ENCODE measurements at places on chromosomes 1 and 21.

GRCh38 chr1:153771841-153772593 is 3.2 kb upstream of the SLC27A3 start:
- DNase-seq, result no peak

GRCh38 chr21:26443867-26444266 is 129.2 kb downstream of the CYYR1 start:
- no peak for DNase-seq

- peak; percentile 84 for DNase-seq
These were observed 143.7 kb downstream of the PCNX2 start for GRCh38 chr1:233151861-233152260.

- no peak for DNase-seq
These were observed 7.4 kb downstream of the YTHDF2 start for GRCh38 chr1:28744184-28744583.

GRCh38 chr1:181726320-181727012 is 243.1 kb downstream of the CACNA1E start:
- DNase-seq, result no peak

DNA sequence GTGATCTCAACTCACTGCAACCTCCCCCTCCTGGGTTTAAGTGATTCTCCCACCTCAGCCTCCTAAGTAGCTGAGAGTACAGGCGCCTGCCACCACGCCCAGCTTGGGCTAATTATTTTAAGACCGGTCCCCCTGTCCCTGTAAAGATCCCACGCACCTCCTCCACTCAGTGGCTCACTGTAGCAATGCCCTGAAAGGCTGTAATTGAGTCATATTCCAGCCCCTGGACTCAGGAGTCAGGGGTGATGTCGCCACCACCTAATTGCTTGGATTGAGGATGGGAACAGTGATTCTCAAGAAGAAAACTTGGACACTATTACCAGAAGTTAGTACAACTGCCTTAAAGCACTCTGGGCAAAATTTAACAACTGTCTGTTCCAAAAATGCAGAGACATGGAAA is 3.1 kb upstream of the EDARADD start:
- DNase-seq, result no peak

DNA sequence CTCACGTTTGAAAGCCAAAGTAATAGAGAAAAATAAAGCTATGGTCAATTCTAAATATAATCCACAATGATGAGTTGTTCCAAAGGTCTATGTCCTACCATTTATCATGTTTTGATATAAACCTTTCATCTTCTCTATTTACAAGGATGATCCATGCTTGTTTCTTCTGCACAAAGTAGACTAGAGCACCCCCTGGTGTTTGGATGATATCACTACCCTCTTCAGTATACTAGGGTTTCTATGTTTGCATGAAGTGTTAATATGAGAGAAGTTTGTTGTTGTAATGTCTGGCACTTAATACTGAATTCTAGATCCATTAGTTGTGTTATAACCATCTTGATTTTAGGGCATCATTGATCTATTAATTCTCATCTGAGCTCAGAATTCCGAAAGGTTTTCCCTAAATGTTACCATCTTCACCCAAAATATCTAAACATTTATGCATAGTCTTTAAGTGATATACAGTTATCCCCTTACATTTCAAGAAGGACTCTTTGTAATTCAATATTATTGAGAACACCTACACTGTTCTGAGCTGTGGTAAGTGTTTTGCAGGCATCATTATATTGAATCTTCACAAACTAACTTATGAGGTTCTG is 21.1 kb downstream of the CLDN8 start:
- no peak for DNase-seq

DNA sequence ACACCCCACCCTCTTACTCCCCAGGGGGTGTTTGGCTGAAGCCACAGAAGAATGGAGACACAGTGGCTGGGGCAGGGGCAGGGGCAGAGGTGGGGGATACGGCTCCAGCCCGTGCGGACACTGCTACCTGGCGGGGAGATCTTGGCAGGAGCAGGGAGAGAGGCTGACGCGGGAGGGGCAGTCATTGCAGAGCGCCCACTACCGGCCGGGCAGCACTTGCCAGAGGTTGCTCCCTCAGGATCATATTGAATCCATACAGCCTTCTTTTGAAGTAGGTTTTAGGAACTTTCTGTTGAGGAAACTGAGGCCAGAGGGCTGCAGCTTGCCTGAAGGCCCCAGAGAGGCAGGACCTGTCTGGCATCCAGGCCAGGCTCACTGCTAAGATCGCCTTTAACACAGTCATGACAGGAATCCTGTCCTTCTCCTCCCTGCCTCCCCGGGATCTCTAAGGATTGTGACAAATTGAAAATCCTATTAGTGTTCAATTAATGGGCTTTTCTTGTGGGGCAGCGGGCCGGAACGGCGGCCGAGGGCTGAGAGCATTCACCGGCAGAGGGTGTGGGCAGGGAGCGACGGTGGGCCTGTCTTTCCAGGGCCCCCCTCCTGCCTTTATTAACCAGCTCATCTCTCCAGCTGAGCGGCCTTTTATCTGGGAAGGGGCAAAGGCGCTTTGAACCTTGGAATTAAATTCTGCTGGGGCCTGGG is 65.5 kb upstream of the WNT4 start:
- DNase-seq, result peak; percentile 51

DNA sequence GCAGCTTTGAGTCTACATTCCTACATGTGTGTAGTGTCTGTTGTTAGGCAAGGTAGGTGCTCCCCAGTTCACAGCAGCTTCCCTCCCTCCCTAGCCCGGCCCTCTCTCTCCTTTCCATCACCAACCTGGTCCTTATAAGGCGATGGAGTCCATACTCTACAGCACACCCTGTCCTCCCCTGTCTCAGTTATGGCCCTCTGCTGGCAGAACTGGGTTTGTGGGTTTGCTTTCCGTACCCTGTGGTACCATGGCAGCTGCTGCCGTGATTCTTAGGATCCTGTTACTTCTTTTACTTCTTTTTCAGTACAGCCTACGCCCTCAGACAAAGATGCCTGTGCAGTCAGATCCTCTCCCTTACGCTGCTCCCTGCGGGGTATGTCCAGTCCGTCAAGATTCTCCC is 31.7 kb downstream of the AK5 start:
- no peak for DNase-seq

DNA sequence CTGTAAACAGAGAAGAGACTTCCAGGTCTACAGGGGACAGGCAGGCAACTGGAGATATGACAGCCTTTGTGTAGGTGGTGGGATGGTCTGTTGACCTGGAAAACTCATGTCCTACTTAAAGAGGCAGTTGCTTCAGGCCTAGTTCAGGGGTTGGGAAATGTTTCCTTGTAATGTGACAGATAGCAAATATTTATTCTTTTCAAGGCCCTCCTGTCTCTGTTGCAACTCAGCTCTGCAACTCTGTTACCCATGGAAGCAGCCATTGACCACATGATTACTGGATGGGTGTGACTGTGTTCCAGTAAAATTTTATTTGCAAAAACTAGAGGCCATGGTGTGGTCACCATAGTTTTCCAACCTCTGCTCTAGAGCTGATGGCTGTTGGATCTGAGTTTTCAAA is 341.9 kb downstream of the PTBP2 start:
- no peak for DNase-seq

DNA sequence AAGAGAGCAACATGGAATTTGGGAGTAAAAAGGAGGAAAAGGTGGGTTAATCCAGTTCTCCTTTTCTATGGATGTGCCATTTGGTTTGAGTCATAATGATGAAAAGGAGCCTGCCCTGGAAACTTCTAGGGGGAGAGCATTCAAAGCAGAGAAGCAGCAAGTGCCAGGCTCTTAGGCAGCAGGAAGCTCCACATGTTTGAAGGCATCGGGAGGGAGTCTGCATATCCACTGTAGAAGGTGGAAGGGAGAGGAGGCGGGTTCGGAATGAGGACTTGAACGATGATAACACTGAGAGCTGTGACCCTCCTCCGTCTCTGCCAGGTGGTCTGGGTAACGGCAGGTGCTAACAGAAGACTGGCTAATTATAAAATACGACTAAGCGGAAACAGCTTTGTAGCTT is 128.2 kb downstream of the RYR2 start:
- DNase-seq, result no peak

GRCh38 chr1:219797009-219797408 is 131.3 kb downstream of the SLC30A10 start:
- no peak for DNase-seq

DNA sequence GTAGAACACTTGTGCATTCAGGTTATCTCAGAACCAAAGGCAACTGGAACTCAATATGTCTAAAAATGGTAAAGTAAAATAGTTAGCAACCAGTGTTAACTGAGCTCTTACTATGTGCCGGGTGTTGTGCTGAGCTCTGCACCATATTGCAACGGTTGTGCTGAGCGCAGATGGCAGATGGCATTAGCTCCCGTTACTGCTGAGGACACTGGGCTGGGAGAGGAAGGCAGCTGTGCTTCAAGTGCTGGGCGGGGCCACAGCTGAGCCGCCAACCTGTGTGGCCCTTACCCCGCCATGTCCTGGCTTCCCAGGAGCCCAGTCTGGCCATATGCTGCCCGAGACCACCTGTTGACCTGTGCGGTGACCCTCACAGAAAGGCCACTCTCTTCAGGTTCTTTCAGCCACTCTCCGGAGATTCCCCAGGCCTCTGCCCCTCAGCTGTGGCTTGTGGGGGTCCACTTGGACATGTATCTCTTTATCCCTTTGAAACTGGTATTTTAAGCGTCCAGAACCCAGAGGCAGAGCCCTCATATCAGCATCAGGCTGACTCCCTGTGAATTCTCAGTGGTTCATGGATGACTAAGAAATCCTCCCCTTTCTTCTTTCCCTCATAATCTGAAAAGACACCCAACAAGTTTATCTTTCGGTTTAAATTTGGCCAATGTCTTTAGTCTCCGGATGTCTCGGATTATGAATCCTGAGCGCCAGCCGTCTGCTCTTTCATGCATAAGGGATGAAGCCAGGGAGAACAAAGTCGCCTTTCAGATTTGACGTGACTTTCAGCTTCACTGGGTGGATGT is 26.4 kb downstream of the LDLRAP1 start:
- no peak for DNase-seq

DNA sequence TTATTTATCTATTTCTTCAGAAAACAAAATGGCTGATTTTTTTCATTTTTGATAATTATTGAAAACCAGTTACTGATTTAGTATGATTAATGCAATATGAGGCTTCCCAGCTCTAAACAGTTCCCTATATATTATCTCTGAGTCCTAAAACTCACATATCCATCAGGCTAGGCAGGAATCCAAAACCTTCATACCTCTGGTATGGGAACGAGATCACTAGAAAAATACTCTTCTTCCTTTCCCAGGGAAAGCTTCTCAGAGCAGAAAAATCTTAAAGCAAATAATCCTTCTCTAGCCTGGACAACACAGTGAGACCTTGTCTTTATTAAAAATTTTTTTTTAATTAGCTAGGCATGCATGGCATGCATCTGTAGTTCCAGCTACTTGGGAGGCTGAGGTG is 42.5 kb downstream of the KDM5B start:
- DNase-seq, result no peak

- DNase-seq, result no peak
These were observed 38.2 kb downstream of the PAX7 start for GRCh38 chr1:18668750-18669404.

- no peak for DNase-seq
These were observed 6.6 kb upstream of the RUNX3 start for GRCh38 chr1:24936684-24937083.

- no peak for DNase-seq
These were observed 60.4 kb downstream of the LEPR start for GRCh38 chr1:65480684-65481405.

GRCh38 chr1:66399888-66400529 is 133.9 kb upstream of the SGIP1 start:
- DNase-seq, result no peak

DNA sequence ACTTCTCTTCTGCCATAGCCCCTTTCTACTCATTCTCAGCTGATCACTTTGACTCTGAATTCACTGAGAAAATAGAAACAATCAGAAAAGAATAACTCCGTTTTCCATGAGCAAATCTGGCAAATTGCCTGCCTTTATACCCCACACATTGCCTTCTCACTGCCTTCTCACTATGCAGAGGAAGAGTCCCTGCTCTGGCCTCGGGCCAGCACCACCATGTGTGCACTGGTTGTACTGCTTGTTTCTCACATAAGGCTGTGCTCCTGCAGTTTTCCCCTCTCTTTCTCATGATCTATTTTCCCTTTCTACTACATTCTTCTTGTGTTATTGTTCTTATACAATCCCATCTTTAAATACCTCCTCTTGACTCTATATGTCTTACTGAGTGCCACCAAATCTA is 2.3 kb upstream of the HMGCS2 start:
- no peak for DNase-seq

- no peak for DNase-seq
These were observed 7.9 kb downstream of the CD53 start for GRCh38 chr1:110880708-110881374.

DNA sequence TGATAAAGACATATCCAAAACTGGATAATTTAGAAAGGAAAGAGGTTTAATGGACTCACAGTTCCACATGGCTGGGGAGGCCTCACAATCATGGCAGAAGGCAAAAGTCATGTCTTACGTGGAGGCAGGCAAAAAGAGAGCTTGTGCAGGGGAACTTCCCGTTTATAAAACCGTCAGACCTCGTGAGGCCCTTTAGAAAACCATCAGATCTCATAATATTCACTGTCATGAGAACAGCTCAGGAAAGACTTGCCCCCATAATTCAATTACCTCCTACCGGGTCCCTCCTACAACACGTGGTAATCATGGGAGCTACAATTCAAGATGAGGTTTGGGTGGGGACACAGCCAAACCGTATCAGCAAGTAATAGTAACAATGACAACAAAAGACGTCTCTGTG is 88.2 kb upstream of the SLC25A33 start:
- DNase-seq, result no peak

GRCh38 chr1:42431514-42431913 is 24.3 kb downstream of the ZMYND12 start:
- DNase-seq, result no peak

GRCh38 chr1:243256590-243256989 is 749 bp downstream of the SDCCAG8 start:
- DNase-seq, result no peak

DNA sequence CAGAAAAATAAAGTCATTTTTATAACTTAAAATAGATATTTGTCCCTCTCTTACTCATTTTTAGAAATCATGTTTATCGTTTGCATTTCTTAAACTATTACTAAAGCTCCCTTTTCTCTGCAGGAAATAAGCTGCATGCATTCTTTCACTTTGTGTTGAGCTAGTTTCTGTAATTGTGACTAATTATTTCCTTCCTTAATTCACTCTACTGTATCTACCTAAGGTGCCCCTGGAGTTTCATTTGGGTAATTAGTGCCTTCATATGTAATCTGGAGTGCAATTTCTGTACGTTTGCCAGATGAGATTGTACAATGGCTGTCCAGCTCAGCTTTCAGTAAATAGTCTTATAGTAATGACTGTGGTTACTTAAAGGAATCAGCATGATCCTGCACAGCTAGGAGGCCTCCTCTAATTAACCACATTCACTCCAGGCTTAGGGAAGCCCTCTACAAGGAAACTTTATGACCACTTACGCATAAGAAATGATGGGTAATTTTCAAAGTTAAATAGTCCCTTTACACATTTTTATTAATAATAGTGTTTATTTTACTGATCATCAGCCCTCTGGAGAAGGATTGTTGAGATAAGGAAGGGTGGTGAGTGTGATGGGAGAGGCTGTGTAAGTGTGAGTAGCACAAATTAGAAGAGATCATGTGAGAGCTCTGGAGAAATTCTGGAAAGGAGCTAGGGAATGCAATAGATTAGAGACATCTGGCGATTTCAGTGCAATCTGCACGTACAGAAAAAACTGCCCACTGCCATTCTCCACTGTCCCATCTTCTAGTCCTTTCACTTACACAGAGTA is 86.8 kb downstream of the LRRC8C start:
- no peak for DNase-seq
